Natural killer cell (primary cell): ENCODE measurements at places on chromosomes 1 and 21. TPM values are rescaled to one million over a fixed set of nuclear protein-coding genes. Genes with fewer than 3 reads are reported as not detected.

GRCh38 chr1:48524892-48525467 is 53.0 kb upstream of the SPATA6 start:
- H3K27me3 ChIP-seq, result no peaks in the 10 kb centered on the region
- H3K36me3 ChIP-seq, result no peaks in the 10 kb centered on the region
- H3K27ac ChIP-seq, result no peak overlapping the region
- H3K4me3 ChIP-seq, result no peak overlapping the region
- no peaks in the 10 kb centered on the region for H3K4me1 ChIP-seq
- DNase-seq, result no peak

DNA sequence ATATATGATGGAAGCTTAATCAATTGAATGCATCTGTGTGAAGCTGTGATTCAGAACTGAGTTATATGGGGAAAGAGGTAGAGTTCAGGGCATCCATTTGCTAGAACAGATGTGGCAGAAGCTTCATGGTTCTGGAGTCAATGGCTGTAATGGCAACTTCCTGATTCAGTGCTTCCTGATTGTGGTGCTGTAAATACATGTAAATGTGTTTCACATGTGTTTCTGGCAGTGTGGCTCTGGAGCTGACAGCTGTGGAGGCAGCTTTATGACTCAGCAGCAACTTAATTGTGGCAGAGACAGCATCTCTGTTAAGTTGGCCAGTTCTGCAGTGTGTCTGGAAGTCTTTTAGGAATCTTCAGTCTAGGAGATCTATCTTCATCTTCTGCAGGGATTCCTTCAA is 226.6 kb upstream of the ZRANB2 start:
- H3K27ac ChIP-seq, result no peak overlapping the region
- H3K4me3 ChIP-seq, result no peak overlapping the region
- no peaks in the 10 kb centered on the region for H3K27me3 ChIP-seq
- H3K4me1 ChIP-seq, result no peaks in the 10 kb centered on the region
- H3K36me3 ChIP-seq, result no peaks in the 10 kb centered on the region
- DNase-seq, result no peak

DNA sequence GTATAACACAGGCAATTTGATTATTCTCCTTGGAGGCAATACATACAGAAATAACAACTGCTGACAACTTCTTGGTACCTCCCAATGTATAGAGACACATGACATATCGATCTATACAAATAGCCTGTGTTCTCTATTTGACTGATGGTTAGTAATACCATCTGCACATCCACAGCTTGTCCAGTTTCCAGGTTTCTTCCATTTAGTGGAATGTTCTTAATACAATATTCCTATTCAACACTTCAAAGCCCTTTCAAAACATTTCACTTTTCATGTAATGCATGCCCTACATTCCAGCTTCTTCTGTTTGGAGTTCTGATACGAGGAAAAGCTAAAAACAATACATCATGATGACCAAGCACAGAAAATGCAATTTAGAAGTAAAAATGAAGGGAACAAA is 37.0 kb upstream of the GORAB start:
- no peak overlapping the region for H3K27ac ChIP-seq
- no peaks in the 10 kb centered on the region for H3K36me3 ChIP-seq
- no peak for DNase-seq
- no peak overlapping the region for H3K4me3 ChIP-seq
- peaks cover 2% of the 10 kb centered on the region for H3K27me3 ChIP-seq

DNA sequence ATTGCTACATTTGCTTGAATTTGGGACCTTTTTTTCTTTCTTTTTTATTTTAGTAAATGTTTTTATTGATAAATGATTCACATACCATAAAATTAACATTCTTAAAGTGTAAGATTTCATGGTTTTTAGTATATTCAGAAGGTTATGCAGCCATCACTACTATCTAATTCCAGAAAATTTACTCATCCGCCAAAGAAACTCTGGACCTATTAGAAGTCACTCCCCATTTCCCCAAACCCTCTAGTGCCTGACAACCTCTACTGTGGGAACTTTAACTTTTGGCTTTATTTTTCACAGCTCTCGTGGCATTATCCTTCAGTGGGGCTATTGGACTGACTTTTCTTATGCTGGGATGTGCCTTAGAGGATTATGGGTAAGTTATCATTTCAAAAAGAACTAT is 4.5 kb downstream of the LEPR start:
- peaks cover 7% of the 10 kb centered on the region for H3K4me1 ChIP-seq
- H3K4me3 ChIP-seq, result no peak overlapping the region
- no peaks in the 10 kb centered on the region for H3K27me3 ChIP-seq
- H3K27ac ChIP-seq, result no peak overlapping the region

GRCh38 chr1:63935143-63935542 is 161.3 kb downstream of the ROR1 start:
- no peaks in the 10 kb centered on the region for H3K4me1 ChIP-seq
- H3K36me3 ChIP-seq, result no peaks in the 10 kb centered on the region
- no peak overlapping the region for H3K4me3 ChIP-seq
- no peaks in the 10 kb centered on the region for H3K27me3 ChIP-seq
- H3K27ac ChIP-seq, result no peak overlapping the region

DNA sequence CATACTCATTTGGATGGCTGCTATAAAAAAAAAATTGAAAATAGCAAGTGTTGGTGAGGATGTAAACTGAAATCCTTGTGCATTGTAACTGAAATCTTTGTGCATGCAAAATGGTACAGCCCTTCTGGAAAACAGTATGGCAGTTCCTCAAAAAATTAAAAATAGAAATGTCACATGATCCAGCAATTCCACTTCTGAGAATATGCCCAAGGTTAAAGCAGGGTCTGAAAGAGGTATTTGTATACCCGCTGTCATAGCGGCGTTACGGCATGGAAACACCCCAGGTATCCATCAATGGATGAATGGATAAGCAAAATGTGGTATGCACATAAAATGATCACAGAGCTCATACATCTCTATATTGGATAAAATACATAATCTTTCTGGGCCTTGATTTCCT is 116.7 kb downstream of the RUSC1 start:
- H3K4me3 ChIP-seq, result no peak overlapping the region
- DNase-seq, result no peak
- peaks cover 23% of the 10 kb centered on the region for H3K36me3 ChIP-seq
- H3K27ac ChIP-seq, result no peak overlapping the region

- DNase-seq, result no peak
- no peaks in the 10 kb centered on the region for H3K4me1 ChIP-seq
- no peaks in the 10 kb centered on the region for H3K27me3 ChIP-seq
- no peaks in the 10 kb centered on the region for H3K36me3 ChIP-seq
- H3K27ac ChIP-seq, result no peak overlapping the region
Observed at GRCh38 chr21:38597421-38597820, 99.1 kb upstream of the ERG start.

DNA sequence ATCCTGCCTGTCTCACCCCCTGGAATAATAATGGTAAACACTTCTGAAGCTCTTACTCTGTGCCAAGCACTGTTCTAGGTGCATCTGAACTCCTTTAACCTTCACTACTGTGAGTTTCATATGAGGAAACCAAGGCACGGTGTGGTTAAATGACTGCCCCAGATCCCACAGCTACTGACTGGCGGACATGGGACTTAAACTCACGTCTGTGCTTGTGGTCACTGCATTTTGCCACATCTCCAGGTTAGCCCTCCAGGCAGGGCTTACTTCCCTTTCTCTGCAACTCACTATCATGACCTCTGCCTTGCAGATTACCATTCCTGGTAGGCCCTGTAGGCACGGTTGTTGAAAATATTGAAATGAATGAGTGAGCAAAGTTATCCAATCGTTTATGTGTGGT is 83.4 kb downstream of the ADSS2 start:
- H3K36me3 ChIP-seq, result no peaks in the 10 kb centered on the region
- H3K27ac ChIP-seq, result no peak overlapping the region
- no peaks in the 10 kb centered on the region for H3K27me3 ChIP-seq

GRCh38 chr1:240486611-240487010 is 125.3 kb downstream of the GREM2 start:
- no peaks in the 10 kb centered on the region for H3K36me3 ChIP-seq
- H3K4me3 ChIP-seq, result no peak overlapping the region
- no peaks in the 10 kb centered on the region for H3K4me1 ChIP-seq
- H3K27ac ChIP-seq, result no peak overlapping the region

GRCh38 chr1:206653715-206654459 is 18.6 kb downstream of the DYRK3 start:
- no peaks in the 10 kb centered on the region for H3K36me3 ChIP-seq
- H3K4me3 ChIP-seq, result no peak overlapping the region
- H3K27ac ChIP-seq, result no peak overlapping the region
- DNase-seq, result no peak

DNA sequence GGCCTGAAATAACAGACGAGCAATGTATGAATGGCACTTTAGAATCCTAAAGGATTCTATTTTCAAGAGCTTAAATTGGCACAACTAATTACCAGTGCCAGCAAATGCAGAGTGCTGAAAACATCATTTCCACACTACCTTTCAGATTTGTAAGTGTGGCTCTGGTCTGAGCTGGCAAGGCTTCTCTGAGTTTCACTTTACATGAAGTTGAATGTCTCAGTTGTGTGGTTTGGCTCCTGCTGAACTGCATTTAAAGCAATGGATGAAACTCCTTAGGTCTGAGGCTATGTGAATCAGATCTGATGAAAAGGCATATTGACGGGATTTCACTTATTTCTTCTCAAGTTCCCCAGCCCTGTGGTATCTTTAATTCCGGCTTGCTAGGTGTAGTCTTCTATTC is 114.8 kb upstream of the PTGFR start:
- no peak for DNase-seq
- H3K4me1 ChIP-seq, result no peaks in the 10 kb centered on the region
- no peak overlapping the region for H3K27ac ChIP-seq
- H3K4me3 ChIP-seq, result no peak overlapping the region
- H3K36me3 ChIP-seq, result no peaks in the 10 kb centered on the region

DNA sequence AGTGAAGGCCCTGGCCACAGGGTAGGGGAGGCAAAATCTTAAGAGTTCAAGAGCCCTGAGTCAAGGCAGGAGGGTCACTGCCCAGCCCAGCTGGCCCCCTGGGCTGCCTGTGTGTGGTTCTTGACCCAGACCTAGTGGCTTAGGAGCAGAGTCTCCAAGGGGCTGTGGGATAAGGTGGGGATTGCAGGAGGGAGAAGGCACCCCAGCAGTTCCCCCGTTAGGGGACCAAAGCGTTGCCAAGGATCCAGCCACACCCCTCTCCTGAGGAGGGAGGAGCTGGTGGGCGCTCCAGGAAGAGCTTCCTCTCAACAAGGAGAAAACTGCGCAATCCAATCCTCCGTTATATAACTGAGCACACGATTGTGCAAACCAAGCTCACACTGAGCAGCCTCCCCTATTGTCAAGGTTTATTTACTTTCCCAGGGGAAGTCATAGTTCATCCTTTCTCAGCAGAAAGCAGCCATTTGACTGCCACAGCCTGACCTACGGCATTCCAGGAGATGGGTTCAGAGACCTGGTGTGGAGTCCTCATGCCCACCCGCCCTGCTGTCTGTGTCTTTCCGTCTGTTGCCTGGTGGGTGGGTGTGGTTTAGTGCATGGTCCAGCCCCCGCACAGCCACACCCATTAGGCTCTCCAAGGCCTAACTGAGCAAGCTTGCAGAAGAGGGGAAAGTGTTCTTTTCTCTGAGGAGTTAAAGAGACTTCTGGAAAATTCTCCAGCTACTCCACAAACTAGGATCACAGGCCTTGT is 3.5 kb downstream of the EPHX1 start:
- H3K27me3 ChIP-seq, result no peaks in the 10 kb centered on the region
- DNase-seq, result no peak
- no peak overlapping the region for H3K27ac ChIP-seq
- peaks cover 17% of the 10 kb centered on the region for H3K4me1 ChIP-seq

GRCh38 chr1:20603504-20604464 is 14.9 kb downstream of the CDA start:
- no peaks in the 10 kb centered on the region for H3K27me3 ChIP-seq
- H3K4me3 ChIP-seq, result no peak overlapping the region
- no peaks in the 10 kb centered on the region for H3K36me3 ChIP-seq
- no peaks in the 10 kb centered on the region for H3K4me1 ChIP-seq
- H3K27ac ChIP-seq, result no peak overlapping the region

The SERTAD4 gene
- not detected for total RNA-seq

The CR1L gene
- total RNA-seq, result 0.98 TPM

The CD2 gene
- 93.4 TPM for total RNA-seq

The TMEM183A gene
- 127 TPM for total RNA-seq
